T-cell (primary cell): ENCODE measurements at places on chromosomes 11 and 22. TPM values are rescaled to one million over a fixed set of nuclear protein-coding genes. Genes with fewer than 3 reads are reported as not detected.
A peak's percentile ranks its signal among the peaks of the same experiment; 100 is the strongest.

MMP8 gene
- not detected for total RNA-seq

MYBPC3 gene
- not detected for total RNA-seq

SLC39A13 gene
- 65.6 TPM for total RNA-seq

CASP1 gene
- 53.3 TPM for total RNA-seq

DNA sequence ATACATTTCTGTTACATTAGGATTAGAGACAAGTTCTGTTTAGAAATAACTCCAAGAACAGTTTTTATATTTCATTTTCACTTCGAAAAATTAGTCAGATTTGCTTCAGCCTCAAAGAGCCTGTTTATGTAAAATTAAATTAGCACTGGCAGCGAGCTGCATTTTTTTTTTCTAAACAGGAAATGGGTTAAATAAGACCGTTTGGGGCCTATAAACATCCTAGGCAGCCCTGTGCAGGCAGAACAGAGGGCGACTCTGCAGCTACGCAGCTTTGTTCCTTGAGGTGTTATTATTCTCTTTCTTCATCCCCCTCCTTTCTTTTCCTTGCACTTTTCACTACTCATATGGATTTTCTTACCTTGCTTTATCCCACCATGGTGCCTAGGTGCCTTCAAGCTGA is 48.7 kb downstream of the CWC15 start:
- no peak overlapping the region for H3K4me3 ChIP-seq
- peak overlapping the region; percentile 74 for H3K27ac ChIP-seq
- DNase-seq: peak; percentile 18
- H3K27me3 ChIP-seq: peaks cover 4% of the 10 kb centered on the region

GRCh38 chr11:80900265-80900664 is 1459.4 kb upstream of the TENM4 start:
- H3K27ac ChIP-seq: no peak overlapping the region
- H3K36me3 ChIP-seq: no peaks in the 10 kb centered on the region
- H3K4me1 ChIP-seq: no peaks in the 10 kb centered on the region
- H3K4me3 ChIP-seq: no peak overlapping the region

DNA sequence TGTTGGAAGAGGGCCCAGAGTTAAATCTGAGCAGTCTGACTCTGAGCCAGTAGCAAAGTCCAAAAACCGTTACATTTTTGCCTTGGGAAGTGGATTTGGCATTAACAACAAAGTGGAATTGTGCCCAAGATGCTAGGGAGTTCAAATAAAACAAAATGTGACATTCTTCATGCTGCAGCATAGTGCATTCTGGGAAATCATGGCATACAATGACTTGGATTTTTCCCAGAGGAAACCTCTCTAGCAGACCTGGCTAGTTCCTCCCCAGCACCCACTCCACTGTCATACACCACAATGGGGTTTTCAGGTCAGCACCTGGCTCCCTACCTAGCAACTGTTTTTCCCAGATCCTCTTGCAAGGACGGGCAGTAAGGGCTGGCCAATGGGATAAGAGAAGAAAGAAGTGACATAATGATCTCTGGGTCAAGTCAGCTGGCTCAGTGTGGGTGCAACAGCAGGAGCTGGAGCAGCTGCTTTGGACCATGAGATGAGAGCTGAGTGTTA is 24.8 kb upstream of the CYB5R3 start:
- peaks cover 4% of the 10 kb centered on the region for H3K27me3 ChIP-seq
- H3K4me1 ChIP-seq: peaks cover 9% of the 10 kb centered on the region
- no peak overlapping the region for H3K27ac ChIP-seq
- H3K4me3 ChIP-seq: no peak overlapping the region
- DNase-seq: no peak

- H3K36me3 ChIP-seq: peaks cover 21% of the 10 kb centered on the region
- peak overlapping the region; percentile 98 for H3K4me3 ChIP-seq
- no peak overlapping the region for H3K27ac ChIP-seq
These were observed 1.1 kb downstream of the DHCR7 start for GRCh38 chr11:71446942-71447688.

- no peak overlapping the region for H3K27ac ChIP-seq
- H3K4me1 ChIP-seq: no peaks in the 10 kb centered on the region
- no peak for DNase-seq
- H3K4me3 ChIP-seq: no peak overlapping the region
These were observed 76.9 kb downstream of the DSCAML1 start for GRCh38 chr11:117720061-117720511.
